ENCODE measurements at places on chromosomes 7 and 10. TPM values are rescaled to one million over a fixed set of nuclear protein-coding genes. Genes with fewer than 3 reads are reported as not detected.

GRCh38 chr10:100109670-100110069, 28.0 kb upstream of the CPN1 start:
- DNase-seq: no peak
- H3K4me1 ChIP-seq: no peaks in the 10 kb centered on the region
- H3K4me3 ChIP-seq: no peak overlapping the region

PCGF6 gene
- 4.5 TPM for total RNA-seq

ARHGEF5 gene
- total RNA-seq: 51.5 TPM

NUTM2B gene
- total RNA-seq: 0.76 TPM

GRCh38 chr7:136104269-136104603, 127.1 kb upstream of the MTPN start:
- H3K27ac ChIP-seq: no peak overlapping the region
- H3K27me3 ChIP-seq: no peaks in the 10 kb centered on the region
- no peak for DNase-seq
- no peak overlapping the region for H3K4me3 ChIP-seq
